ENCODE measurements at places on chromosomes 12 and 14. TPM values are rescaled to one million over a fixed set of nuclear protein-coding genes. Genes with fewer than 3 reads are reported as not detected.

DNA sequence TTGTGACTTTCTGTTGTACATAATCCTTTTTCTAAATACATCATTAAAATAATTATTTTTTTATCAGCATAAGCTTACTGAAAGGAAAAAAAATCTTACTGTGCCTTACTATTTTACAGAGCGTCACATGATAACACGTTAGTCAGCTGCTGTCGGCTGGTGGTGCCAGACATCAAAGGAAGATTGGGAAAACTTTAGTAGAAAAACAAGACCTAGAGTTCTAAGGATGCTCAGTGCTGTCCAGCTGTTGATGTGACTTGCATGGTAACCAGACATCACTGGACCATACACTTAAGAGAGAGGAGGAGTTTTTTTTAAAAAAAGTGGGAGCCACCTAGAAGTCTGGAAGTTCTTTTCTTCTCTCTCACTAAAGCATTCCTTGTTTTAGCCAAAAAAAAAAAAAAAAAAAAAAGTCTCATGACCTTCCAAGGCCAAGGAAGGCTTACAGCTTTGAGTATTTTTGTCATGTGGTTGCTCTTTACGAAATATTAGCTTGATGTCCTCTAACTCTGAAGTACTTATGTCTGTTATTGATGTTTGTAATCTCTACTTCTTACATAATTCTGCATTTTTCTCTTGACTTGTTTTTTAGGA, 4.5 kb downstream of the RASSF8 start:
- no peak for DNase-seq

DNA sequence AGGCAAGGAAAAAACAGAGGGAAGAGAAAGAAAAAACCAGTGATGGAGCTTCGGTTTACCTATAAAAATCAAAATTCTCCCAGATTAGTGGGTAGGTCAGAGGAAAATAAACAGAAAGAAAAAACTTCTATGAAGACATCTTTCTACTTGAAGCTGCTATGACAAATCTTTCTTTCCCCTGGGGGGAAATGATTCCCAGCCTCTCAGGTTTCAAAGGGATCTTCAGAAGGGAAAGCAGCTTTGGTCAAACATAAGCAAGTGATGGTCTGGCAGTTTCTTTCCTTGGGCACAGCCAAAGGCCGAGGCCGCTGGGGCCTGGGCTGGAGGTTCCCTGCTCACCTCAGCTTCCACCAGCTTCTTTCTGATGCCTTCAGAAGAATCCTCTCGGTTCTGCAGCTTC, 104.5 kb downstream of the PRKAB1 start:
- no peak for DNase-seq

GRCh38 chr12:110694330-110694901, 5.5 kb upstream of the HVCN1 start:
- peak; percentile 23 for DNase-seq

DNA sequence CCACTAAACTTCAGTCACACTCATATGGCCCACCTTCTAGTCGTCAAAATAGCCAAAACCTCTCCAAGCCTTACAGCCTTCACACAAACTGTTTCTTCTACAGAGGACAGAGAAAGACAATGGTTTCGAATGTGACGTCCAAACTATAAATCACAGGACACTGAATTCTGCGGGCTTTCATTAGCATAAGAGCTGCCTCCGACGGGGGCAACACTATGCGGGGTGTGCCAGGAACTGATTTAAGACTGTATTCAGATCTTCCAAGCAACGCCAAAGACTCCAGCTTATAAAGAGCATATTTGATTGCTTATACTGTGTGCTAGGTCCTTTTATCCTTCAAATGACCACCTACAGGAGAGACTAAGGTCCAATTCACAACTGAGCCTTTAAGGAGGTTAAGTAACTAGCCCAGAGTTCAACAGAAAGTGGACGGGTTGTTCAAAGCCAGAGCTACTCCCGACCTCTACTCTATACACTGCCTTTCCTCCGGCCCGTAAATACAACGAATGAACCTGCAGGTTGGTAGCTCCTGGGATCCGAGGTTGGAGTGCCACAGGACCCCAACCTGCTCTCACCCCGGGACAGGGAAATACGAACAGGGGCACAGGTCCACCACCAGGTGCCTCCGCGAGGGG, 575 bp downstream of the L2HGDH start:
- no peak for DNase-seq

DNA sequence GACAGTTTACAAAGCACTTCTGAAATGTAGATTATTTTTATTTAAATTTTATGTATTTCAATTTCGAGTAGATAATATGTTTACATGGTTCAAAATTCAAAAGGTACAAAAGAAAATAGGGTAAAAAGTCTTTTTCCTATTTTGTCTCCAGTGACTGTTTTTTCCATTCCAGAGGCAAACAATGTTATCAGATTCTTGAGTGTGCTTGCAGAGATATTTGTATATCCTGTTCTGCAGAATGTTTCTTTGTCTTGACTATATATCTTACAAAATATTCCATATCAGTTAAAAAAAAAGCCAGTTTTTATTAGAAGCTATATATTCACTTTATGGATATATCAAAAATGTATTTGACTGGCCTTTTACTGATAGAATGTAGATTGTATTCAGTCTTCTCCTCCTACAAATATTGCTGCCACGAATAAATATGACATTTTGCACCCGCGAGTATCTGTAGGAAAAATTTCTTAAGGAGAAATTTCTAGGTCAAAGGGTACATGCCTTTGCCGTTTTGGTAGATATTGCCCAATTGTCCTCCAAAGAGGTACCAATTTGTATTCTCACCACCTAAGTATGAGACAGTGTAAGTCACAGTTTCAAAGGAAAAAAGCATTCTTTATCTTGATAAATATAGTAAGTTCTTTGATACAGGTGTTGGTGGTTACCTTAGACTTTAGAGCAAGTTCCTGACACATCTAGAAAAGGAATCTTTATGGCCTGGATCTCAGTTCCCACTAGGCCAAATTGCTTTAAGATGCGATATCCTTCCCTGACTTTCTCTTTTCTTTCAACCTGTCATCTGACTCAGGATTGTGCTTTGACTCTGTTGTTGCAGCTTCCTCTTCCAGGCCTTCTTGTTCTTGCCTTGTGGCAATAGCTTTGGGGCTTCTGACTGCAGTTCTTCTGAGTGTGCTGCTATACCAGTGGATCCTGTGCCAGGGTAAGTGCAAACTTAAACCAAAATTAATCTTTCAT, 2.3 kb downstream of the KLRG1 start:
- DNase-seq: no peak

DNA sequence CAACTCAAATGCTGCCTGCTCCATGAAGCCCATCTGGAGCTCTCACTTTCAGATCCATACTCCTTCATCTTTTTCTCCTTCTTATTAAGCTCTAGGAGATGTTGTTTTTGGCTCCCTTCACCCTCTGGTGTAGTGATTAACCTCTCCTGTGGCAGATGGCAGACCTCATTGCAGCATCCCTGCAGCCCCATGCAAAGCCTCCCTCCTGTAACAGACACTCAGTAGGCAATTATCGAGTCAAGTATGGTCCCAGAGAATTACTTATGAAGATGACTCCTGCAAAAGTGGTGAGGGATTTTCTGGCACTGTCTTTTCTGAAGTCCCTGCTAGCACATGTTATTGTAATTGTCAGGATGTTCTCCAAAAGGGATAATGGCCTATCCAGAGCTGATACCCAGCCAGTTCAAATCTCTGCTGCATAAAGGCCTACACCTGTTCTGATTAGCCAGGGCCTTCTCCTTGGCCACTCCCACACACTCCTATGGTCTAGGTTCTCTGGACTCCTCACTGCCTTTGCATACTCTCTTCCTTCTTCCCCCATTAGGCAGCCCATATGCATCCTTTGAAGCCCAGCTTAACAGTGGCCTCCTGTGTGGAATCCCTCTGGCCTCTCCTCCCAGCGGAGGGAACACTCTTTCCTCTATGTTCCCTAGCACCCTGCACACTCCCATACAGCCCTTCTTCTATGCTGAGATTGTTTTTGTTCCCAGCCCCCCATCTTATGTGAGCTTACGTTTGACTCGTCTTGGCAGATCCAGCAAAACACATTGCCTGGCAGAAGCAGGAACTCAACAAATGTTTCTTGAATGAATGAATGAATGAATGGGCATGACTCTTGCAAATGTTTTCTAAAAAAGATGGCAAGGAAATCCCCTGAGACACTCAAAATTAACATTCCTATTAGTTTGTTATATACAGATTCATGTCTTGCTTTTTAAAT, 43.9 kb upstream of the MDM1 start:
- DNase-seq: no peak

DNA sequence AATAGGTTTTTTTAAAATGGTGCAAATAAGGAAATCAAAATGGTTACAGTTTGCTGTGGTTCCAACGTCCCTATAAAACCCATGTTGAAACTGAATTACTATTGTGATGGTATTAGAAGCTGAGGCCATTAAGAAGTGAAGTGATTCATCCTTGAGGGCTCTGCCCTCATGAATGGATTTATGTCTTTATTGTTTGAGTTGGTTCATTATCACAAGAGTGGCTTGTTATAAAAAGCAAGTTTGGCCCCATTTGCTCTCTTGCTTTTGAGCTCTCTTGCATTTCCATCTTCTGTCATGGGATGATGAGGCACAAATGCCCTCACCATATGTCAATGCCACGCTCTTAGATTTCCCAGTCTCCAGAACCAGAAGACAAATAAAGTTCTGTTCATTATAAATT, 62.3 kb downstream of the PRKD1 start:
- no peak for DNase-seq

DNA sequence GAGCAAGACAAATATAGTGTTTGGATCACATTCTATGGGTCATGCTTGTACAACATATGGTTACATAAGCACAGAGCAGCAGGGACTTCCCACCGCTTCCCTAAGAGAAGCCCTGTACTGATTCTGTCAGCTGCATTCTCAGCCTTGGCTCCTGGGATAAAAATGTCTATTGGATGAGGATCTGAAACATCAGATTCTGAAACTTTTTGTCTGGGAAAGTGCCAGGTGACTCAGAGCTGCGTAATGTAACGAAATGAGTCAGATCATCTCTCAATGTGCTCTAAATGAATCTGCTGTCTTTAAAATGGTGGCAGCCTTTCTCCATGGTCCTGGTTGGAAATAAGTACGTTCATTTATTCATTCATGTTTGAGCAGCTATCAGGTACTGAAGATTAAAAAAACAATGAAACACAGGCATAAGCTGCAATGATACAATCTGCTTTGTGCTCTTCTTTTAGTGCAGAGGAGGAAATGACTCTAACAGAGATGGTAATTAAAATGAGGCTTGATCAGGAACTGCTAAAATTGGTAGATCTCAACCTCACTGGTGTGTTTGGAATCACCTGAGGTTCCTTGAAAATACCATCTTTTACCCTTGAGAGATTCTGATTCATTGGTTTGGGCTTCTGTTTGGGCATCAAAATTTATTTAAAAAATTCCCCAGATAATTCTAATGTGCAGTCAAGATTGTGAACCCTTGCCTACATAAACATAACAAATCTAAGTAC, 99.1 kb upstream of the NAP1L1 start:
- DNase-seq: peak; percentile 77

DNA sequence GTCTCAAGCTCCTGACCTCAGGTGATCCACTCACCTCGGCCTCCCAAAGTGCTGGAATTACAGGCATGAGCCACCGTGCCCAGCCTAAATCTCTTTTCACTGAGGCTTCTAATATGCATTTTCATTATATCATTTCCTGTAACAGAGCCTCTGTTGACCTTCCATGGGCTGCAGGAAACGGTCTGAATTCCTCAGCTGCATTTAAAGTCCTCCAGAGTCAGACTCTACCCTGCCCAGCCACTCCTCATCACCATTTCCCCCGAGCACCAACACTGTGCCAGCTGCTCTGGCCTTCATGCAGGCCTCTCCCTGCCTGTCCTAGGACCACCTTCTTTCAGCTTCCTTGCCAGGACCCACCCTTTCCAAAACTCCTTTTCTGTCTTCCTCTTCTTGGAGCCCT, 9.8 kb upstream of the NFKBIA start:
- no peak for DNase-seq

DNA sequence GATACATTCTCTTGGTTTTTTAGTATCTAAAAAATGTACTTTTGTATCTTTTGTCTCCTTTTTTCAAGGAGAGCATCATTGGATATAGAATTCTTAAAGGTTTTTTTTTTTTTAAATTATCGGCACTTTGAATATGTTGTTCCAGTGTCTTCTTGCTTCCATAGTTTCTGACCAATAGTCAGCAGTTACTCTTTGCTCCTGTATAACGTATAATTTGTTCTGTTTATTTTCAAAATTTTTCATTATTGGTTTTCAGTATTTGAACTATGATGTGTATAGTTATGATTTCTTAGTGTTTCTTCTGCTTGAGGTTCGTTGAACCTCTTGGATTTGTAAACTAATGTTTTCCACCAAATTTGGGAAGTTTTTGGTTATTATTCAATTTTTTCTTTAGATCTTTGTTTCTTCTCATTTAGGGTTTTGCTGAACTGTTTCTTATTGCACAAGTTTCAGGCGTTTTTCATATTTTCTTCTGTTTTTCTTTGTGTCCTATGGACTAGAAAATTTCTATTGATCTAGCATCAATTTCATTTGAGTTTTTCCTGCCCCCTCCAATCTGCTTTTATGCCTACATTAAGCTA, 93.9 kb downstream of the PLBD1 start:
- no peak for DNase-seq

DNA sequence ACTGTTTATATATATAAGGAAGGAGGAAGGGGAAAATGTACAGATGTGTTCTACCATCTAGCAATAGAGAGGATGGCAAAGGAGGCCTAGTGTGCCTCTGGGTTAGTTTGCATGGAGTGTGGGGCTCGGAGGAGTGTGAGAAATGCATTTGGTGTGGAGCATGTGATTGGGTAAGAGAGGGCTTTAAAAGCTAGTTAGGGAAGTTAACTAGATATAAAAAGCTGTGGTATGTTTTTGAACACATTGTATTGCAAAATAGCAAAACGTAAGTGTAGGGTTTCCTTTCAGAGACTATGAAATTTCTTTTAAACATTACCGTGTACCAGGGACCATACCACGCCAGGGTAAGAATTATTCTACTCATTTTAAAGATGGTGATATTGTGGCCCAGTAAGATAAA, 53.3 kb upstream of the STXBP6 start:
- DNase-seq: no peak

- no peak for DNase-seq
Measured at GRCh38 chr14:58376791-58377190, 18.9 kb upstream of the TOMM20L start.

GRCh38 chr14:100093319-100093718, 28.1 kb downstream of the EVL start:
- no peak for DNase-seq

DNA sequence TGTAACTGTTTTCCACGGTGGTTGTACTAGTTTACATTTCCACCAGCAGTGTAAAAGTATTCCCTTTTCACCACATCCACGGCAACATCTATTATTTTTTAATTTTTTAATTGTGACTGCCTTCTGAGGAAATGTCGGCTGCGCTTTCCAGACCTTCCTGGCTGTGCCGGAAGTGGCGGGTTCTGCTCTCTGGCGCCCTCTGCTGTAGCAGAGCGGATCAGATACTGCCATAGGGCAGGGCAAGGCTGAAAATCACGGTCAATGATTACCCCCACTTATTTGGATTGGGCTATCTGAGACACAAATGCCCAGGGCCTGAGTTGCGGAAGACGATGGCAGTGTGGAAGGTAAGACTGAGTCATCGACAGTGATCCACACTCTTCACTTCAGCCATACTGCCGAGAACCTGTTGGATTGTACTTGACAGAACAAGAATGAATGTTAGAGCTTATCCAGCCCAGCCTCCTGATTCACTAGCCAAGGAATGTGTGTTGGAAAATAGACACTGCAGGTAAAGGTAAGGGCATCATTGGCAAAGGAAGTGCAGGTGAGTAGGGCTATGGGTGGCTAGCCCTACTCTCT, 124.2 kb downstream of the NTF3 start:
- no peak for DNase-seq

TMEM132C gene
- total RNA-seq: not detected

LEMD3 gene
- total RNA-seq: 27.5 TPM

OR6C2 gene
- not detected for total RNA-seq

GABARAPL1 gene
- 65.9 TPM for total RNA-seq

CMTM5 gene
- total RNA-seq: not detected
